H1 (cell line): ENCODE measurements at places on chromosomes 7 and 10. TPM values are rescaled to one million over a fixed set of nuclear protein-coding genes. Genes with fewer than 3 reads are reported as not detected.

- no peaks in the 10 kb centered on the region for H3K4me1 ChIP-seq
- DNase-seq = no peak
- H3K27ac ChIP-seq = no peak overlapping the region
- no peaks in the 10 kb centered on the region for H3K36me3 ChIP-seq
- H3K27me3 ChIP-seq = no peaks in the 10 kb centered on the region
Measured at GRCh38 chr10:91194497-91195179, 25.8 kb upstream of the PCGF5 start.

DNA sequence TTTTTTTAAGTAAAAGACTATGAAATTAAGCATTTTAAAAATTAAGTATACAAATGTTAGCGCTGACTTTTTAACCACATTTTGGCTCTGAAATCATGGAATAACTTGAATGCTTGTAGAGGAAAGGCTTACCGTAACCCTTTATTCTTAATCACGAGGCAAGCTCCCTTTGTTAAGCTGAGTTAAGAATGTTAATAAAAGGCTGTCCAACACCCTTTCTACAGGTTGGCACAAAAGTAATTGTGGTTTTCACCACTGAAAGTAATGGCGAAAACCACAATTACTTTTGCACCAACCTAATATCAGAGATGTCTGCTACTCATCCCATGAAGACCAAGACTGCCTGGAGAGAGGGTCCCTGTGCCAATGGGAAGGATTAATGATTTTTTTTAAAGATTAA, 70.6 kb downstream of the STK17A start:
- H3K27ac ChIP-seq = no peak overlapping the region
- peaks cover 15% of the 10 kb centered on the region; the same call in 1 of the 2 replicates for H3K36me3 ChIP-seq
- peaks cover 2% of the 10 kb centered on the region; the same call in 1 of the 2 replicates for H3K4me1 ChIP-seq
- no peak overlapping the region for H3K4me3 ChIP-seq
- no peaks in the 10 kb centered on the region for H3K27me3 ChIP-seq

Gene CXCL12
- total RNA-seq = 48.0 and 51.4 TPM in 2 replicates

Gene PRKCQ
- total RNA-seq = 21.4 and 22.6 TPM in 2 replicates

Gene AKR1D1
- total RNA-seq = not detected in 2 replicates

DNA sequence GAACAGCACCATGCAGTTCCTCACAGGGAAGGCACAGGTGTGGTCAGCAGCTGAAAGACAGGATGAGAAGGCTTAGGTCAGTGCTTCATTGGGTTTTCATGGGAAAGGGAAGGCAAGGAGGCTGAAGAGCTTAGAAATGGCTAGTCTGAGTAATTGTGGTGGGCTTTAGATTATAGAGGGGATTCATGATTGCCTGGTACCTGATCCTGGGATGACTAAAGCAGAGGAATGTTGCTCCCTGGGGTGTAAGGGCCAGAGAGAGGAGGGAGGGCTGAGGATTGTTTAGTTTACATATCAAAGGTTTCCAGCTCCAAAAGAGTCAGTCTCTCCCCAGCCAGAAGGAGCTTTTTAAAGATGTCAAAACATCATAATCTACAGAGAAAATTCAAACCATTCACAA, 396.3 kb upstream of the POM121L12 start:
- H3K4me1 ChIP-seq = no peaks in the 10 kb centered on the region; the same call in 1 of the 2 replicates
- peak; percentile 25 for DNase-seq
- H3K27ac ChIP-seq = no peak overlapping the region
- no peak overlapping the region; the same call in 1 of the 2 replicates for H3K4me3 ChIP-seq
- H3K36me3 ChIP-seq = no peaks in the 10 kb centered on the region
- no peaks in the 10 kb centered on the region for H3K27me3 ChIP-seq

GRCh38 chr7:105613611-105614330, 32.5 kb upstream of the EFCAB10 start:
- no peak for DNase-seq
- H3K36me3 ChIP-seq = peaks cover 46% of the 10 kb centered on the region
- H3K4me1 ChIP-seq = no peaks in the 10 kb centered on the region; the same call in 1 of the 2 replicates
- no peaks in the 10 kb centered on the region for H3K27me3 ChIP-seq
- H3K4me3 ChIP-seq = no peak overlapping the region
- H3K27ac ChIP-seq = no peak overlapping the region

DNA sequence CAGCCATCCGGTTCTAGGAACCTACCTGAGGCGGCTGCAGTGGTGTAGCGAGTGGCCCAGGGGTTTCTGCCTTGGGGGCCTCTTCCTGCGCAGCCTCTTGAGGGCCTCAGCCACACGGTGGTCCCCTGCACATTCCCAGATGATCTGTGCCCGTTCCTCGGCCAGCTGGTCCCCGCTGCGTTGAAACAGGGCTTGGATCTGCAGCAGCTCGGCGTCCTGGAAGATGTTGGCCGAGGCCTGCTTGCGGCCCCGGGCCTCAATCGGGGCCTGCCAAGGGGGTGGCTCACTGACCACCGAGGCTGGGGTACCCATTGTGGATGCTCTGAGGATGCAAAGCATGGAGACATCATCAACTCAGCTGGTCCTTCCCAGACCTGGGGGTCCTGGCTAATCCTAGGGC, 7.4 kb downstream of the AVPI1 start:
- H3K27ac ChIP-seq = no peak overlapping the region
- no peak overlapping the region for H3K4me3 ChIP-seq
- H3K36me3 ChIP-seq = peaks cover 19% of the 10 kb centered on the region
- H3K27me3 ChIP-seq = no peaks in the 10 kb centered on the region
- peaks cover 7% of the 10 kb centered on the region; the same call in 1 of the 2 replicates for H3K4me1 ChIP-seq
- no peak for DNase-seq

DNA sequence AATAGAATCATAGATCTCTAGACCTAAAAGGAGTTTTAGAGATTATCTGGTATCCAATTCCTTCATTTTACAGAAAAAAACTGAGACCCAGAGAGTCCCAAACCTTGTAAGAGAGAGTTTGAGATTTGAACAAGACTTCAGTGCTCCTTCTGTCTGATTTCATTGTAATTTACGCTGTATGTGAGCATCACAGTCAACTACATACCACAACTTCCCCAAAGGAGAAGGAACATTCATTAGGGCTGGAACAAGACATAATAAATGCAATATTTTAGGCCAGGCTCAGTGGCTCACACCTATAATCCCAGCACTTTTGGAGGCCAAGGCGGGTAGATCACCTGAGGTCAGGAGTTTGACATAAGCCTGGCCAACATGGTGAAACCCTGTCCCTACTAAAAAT, 17.3 kb upstream of the PRKAR2B start:
- no peak for DNase-seq
- H3K27ac ChIP-seq = no peak overlapping the region
- H3K4me1 ChIP-seq = no peaks in the 10 kb centered on the region
- no peaks in the 10 kb centered on the region for H3K27me3 ChIP-seq
- no peaks in the 10 kb centered on the region for H3K36me3 ChIP-seq

Gene IFIT3
- 0.57 and 0.84 TPM in 2 replicates for total RNA-seq

DNA sequence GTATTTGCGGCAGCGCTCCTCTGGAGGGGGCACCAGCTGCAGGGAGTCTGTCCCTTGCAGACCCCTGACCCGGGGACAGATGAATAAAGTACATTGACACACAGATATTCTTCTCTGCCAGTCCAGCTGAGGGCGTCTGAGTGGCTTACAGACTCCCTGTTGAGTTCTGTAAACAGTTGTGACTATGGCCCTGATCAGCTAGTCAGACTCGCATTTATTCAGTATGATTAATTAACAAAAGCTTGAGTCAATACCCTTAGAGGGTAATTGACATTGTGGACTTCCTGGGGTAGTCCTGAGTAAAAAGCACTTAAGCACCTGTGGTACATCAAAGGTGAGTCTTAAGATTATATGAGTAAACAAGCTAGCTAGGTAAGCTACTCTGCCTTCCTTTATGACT, 21.0 kb downstream of the ANKRD30A start:
- no peaks in the 10 kb centered on the region for H3K4me1 ChIP-seq
- DNase-seq = no peak
- no peak overlapping the region for H3K4me3 ChIP-seq
- no peaks in the 10 kb centered on the region for H3K27me3 ChIP-seq
- H3K27ac ChIP-seq = no peak overlapping the region

DNA sequence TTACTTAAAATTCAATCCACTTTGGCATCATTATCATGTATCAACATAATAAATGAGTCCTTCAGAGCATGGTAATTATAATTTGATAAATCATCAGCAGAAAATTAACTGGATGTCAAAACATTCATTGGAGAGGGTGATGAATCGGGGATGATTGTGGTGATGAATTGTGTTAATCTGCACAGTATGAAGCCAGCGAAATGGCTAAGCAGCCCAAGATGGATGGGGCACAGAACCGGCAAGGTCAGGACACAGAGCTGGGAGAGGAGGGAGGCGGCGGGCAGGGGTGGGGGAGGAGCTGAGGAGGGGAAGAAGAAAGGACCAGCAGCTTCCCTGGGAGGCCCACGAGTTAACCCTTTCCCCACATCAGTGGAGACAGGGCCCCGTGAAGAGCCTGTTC, 536.1 kb downstream of the LRMDA start:
- peak; percentile 55 for DNase-seq
- H3K27ac ChIP-seq = no peak overlapping the region
- H3K36me3 ChIP-seq = no peaks in the 10 kb centered on the region
- no peaks in the 10 kb centered on the region for H3K27me3 ChIP-seq
- H3K4me3 ChIP-seq = no peak overlapping the region

- no peak for DNase-seq
- H3K36me3 ChIP-seq = no peaks in the 10 kb centered on the region
- H3K27ac ChIP-seq = no peak overlapping the region
- no peaks in the 10 kb centered on the region for H3K27me3 ChIP-seq
- no peak overlapping the region for H3K4me3 ChIP-seq
Measured at GRCh38 chr10:118357841-118358240, 15.7 kb upstream of the FAM204A start.

- no peak overlapping the region for H3K4me3 ChIP-seq
- H3K27me3 ChIP-seq = no peaks in the 10 kb centered on the region
- no peaks in the 10 kb centered on the region for H3K36me3 ChIP-seq
- no peaks in the 10 kb centered on the region for H3K4me1 ChIP-seq
- no peak overlapping the region for H3K27ac ChIP-seq
Measured at GRCh38 chr7:114345494-114345893, 69.1 kb upstream of the FOXP2 start.

DNA sequence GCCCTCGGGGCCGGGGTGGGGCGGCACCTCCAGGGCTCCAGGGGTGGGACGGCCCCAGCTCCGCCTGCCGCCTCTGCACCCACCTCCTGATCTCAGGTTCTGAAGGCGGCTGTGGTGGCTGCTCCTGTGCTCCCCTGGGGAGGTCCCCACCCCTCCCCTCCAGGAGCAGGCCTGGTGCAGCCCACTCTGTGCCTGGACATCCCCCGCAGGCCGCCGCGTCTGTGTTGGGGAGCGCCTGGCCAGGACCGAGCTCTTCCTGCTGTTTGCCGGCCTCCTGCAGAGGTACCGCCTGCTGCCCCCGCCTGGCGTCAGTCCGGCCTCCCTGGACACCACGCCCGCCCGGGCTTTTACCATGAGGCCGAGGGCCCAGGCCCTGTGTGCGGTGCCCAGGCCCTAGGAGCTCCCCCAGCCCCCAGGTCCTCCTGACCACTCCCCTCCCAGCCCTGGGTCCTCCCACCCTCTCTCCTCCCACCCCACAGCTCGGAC, 5.5 kb downstream of the CYP2W1 start:
- H3K4me1 ChIP-seq = no peaks in the 10 kb centered on the region
- H3K27ac ChIP-seq = no peak overlapping the region
- no peaks in the 10 kb centered on the region for H3K36me3 ChIP-seq
- H3K27me3 ChIP-seq = no peaks in the 10 kb centered on the region
- DNase-seq = no peak

GRCh38 chr10:28676326-28676967, 874 bp upstream of the BAMBI start:
- peaks cover 6% of the 10 kb centered on the region for H3K27me3 ChIP-seq
- peaks cover 2% of the 10 kb centered on the region; the same call in 1 of the 2 replicates for H3K4me1 ChIP-seq
- H3K27ac ChIP-seq = no peak overlapping the region
- DNase-seq = no peak
- H3K36me3 ChIP-seq = peaks cover 4% of the 10 kb centered on the region

DNA sequence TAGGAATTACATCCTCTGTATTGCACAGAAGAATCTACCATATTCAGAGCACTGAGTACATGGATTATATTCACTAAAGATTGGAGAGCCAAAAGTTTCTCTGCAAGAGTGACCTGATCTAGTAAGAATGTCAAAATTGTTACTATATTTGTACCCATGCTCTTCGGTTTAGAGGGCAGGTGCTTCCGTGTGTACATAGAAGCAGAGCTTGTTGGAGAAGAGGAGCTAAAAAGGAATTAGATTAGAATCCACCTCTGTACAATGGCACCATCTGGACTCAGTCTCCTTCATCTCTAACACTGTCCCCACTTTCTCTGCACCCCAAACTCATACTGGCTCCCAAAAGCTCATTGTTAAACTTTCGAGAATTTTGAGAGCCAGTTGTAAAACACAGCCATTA, 8.3 kb downstream of the CALD1 start:
- no peak overlapping the region for H3K4me3 ChIP-seq
- DNase-seq = no peak
- H3K27me3 ChIP-seq = no peaks in the 10 kb centered on the region
- no peak overlapping the region for H3K27ac ChIP-seq

DNA sequence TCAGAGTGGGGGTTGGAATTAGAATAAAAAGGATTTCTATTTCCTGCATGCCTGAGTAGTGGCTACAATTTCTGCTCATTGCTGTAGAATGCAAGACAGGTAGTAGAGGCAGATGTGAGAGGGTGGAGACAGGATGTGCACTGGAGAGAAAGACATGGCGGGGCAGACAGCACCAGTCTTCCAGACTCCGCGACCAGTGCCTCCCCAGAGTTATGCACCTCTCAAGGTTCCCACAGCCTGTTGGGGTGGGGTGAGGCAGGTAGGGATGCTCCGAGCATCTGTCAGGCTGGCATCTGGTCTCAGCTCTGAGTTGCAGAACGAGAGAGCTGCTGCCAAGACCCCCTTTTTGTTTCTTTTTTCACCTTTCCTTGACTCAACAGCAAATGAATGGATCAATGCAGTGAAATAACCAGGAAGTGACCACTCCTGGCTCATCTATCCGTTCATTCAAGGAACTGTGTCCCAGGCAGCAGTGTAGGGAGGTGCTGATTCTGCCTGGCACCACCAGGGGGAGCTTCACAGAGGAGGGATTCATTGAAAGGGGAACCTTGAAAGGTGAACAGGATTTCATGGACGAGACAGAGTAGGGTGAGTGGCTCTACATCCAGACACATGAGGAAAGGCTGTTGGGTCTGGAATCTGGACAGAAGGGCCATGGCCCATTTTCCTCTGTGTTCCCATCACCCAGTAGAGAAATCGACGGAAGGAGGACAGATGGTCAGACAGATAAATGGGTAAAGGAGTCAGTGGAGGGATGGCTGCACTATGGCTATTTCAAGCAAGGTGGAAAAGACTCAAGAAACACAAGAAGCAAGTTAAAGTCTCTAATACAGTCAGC, 17.2 kb upstream of the SLC18A3 start:
- no peak overlapping the region for H3K27ac ChIP-seq
- no peaks in the 10 kb centered on the region for H3K36me3 ChIP-seq
- no peaks in the 10 kb centered on the region for H3K27me3 ChIP-seq

DNA sequence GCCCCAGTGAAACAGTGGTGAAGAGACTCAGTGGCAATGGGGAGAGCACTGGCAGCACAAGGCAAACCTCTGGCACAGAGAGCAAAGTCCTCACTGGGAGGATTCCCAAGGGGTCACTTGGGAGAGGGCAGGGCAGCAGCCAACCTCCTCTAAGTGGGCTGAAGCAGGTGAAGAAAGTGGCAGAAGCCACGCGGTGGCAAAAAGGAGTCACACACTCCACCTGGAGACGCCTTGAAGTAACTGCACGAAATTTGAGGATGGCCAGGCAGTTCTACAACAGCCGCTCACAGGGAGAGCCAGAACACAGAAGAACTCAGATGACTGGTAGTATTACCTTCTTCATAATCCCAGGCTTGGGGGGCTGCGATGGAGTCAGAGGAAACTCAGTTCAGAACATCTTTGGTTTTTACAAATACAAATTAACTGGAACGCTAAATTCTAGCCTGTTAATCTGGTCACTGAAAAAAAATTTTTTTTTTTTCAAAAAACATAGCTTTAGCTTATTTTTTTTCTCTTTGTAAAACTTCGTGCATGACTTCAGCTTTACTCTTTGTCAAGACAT, 574 bp upstream of the IL6 start:
- no peak overlapping the region for H3K27ac ChIP-seq
- H3K27me3 ChIP-seq = no peaks in the 10 kb centered on the region; the same call in 1 of the 2 replicates
- DNase-seq = peak; percentile 62
- peaks cover 5% of the 10 kb centered on the region for H3K4me1 ChIP-seq
- no peaks in the 10 kb centered on the region for H3K36me3 ChIP-seq

Gene GJD4
- total RNA-seq = not detected in 2 replicates

Gene CDHR1
- 8.7 and 10.5 TPM in 2 replicates for total RNA-seq
